ENCODE measurements at places on chromosomes 6 and 20.

DNA sequence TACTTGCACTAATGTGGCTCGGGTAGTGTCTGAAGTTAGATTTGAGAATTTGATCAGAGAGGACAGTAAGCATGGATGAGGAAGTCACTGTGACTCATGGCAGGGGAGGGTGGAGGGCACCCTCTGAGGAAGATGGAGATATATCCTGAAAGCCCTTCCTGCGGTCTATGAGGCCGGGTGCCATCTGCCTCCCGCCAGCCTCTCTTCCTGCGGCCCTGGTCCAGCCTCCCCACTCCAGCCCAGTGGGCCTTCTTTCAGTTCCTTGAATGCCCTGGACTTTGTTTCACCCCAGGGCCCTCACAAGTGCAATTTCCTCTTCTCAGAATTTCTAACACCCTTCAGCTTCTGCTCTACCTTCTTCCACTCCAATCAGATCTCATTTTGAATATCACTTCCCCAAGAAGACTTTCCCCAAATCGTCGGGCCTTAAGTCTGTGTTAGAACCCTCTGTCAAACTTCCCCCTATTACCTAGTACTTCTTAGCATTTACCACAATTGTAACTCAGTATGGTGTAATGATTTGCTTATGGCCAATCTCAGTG, 20.2 kb upstream of the TNFAIP3 start:
- DNase-seq, result no peak

DNA sequence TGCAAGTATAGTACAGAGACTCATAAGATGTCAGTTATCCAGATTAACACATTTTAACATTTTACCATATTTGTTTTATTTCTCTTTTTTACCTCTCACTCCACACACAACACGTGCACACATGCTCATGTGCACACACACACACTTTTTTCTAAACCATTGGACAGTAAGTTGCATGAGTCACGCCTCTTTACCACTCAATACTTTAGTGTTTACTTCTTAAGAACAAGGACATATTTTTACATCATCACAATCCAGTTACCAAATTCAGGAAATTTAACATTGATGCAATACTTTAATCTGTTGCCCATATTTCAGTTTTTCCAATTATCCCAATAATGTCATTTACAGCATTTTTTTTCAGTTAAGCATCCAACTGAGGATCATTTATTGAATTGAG, 109.0 kb downstream of the RIN2 start:
- DNase-seq, result no peak

- DNase-seq, result no peak
These were observed 1444.3 kb upstream of the ADGRB3 start for GRCh38 chr6:67190733-67191132.

DNA sequence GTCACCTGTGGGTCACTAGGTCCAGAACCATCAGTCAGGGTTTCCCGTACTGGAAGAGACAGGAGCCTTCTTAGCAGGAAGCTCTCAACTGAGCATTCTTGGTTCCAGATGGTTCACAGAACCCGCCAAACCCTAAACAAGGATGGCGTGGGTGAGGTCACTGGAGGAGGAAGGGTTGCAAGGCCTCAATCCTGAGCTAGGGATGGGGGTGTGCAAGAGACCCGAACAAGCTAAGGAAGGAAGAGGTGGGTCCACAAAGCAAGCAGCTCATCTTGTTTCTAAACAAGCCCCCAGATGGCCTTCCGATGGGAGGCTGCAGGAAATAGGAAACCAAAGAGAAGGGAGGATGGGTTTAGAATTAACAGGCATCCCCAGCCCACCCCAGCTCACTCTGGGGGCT, 92.7 kb downstream of the PREX1 start:
- DNase-seq, result no peak

- no peak for DNase-seq
These were observed 4.1 kb upstream of the DLL1 start for GRCh38 chr6:170294813-170295509.

GRCh38 chr6:13260831-13261230, 67.5 kb downstream of the TBC1D7 start:
- DNase-seq, result no peak

- peak; percentile 83 for DNase-seq
These were observed 83.7 kb upstream of the AHI1 start for GRCh38 chr6:135581211-135581610.

GRCh38 chr6:372336-372911, 19.1 kb upstream of the IRF4 start:
- DNase-seq, result no peak
